ENCODE measurements at places on chromosomes 11 and 22.

- no peak for DNase-seq
Observed at GRCh38 chr11:31816468-31817053, 5.4 kb upstream of the PAX6 start.

GRCh38 chr11:120715239-120715638 lies 203.7 kb downstream of the GRIK4 start:
- no peak for DNase-seq

- no peak for DNase-seq
Observed at GRCh38 chr22:42974223-42974622, 40.7 kb downstream of the PACSIN2 start.

DNA sequence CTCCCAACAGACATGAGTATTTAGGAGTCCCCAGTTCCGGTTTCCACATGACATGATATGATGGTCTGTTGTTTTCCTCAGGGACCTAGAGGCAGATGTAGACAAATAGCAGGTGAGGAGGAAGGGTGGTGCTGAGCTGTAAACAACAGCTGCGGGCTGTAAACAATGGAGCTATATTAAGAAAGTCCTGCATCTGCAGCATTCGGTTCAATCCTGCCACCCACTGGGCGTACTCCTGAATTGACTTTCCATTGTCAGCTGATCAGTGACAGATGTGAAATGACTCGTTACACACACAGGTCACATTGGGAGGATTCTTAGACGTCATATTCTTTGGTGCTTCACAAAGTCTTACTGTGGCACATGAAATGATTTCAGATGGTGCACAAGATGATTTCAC lies 26.8 kb upstream of the RAG1 start:
- DNase-seq: peak; percentile 69

DNA sequence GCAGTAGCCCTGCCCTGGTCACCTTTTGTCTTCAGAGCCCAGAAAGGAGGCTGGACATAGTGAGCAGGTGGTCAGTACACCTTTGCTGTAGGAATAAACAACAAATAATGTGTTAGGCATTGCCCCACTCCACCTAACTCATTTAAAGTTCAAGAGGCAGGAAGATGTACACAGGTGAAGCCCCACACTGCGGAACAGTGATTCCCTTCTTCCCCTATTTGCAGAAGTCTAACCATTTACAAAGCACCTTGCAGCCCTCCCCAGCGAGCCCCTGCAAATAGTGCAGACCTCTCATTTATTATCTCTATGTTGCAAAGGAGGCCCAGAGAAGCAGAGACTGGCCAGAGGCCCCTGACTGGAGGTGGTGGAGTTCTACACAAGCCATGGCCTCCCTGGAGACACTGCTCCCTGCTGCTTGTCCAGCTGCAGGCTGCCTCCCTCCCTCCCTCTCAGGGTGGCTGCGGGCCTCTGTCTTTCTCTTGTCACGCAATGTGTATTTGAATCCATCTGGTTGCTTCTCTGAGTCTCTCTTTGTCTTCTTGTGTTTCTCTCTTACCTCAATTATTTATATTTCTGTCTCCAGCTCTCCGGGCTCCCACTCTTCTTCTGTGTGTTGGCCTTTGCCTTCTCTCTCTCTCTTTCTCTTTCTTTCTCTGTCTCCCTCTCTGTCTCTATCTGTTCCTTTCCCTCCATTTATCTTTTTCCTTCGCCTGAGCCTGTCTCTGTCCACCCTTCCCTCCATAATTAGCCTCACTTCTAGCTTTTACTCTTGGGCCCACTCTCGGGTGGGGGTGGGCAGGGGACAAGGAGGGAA lies 59.1 kb upstream of the PRDM11 start:
- no peak for DNase-seq

DNA sequence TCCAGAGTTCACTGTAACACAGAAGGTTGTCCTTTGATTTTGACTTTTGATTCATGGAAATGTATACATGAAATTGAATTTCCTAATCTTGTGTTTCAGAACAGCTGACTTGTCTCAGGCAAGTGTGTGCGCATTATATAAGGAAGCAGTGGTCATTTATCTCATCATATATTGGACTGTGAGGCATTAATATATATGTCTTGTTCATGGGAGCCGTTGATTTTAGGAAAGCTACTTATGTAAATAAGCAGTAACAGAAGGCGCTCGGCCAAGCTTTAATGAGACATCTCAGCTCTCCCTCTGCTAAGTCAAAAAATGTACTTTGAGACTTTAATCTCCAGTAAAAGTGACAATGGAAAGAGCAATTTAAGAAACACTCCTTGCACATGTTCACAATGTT lies 100.5 kb downstream of the PDHX start:
- no peak for DNase-seq

DNA sequence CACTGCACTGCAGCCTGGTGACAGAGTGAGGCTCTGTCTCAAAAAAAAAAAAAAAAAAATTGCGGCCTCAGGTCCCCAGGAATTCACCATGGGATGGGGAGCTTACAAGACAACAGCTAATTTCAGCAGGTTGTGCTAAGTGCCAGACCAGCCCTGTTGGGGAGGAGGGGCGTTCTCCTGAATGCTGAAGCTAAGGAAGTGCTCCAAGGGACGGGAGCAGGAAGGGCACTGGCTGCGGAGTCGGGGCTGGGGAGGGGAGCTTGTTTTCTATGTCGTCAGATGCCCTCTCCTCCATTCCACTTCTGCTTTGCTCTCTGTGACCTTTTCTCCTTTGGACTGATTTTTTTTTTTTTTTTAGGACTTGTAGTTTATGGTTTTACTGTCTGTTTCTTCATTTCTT lies 4.5 kb downstream of the ADAMTS15 start:
- DNase-seq: no peak

DNA sequence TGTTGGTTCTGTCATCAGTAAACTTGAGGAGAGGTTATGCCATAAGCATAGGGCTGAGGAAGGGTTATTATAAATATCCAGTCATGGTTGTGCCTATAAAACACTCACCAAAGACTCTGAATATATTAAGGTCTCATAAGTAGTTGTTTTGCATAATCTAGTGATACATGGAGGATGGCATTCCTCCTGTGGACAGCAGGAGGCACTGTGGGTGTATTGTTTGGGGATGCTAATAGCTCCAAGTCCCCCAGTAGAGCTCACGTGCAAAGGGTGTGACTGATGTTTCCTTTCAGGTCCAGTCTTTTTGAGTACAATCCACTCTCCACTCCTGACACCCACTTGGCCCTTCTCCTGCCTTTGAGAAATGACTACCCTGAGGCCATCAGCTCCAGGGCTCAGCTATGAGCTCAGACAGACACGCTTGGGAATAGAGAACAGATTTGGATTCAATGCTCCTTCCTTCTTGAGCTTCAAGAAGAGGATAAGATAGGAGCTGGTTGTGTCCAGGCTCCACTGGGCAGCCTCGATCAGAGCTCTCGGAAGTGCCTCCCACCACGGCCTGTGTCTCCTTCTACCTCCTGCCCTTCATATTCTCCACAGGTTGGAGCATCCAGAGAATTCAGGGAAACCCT lies 85.2 kb upstream of the IGLL5 start:
- peak; percentile 28 for DNase-seq

GRCh38 chr22:22207845-22208564 lies 36.6 kb upstream of the VPREB1 start:
- DNase-seq: peak; percentile 44

- DNase-seq: peak; percentile 64
Observed at GRCh38 chr11:33256031-33256812, 959 bp upstream of the HIPK3 start.

Data from inflammatory macrophage treated with lipopolysaccharide for 1 hour (primary cell).